ENCODE measurements at places on chromosomes 3 and 15. TPM values are rescaled to one million over a fixed set of nuclear protein-coding genes. Genes with fewer than 3 reads are reported as not detected.

DNA sequence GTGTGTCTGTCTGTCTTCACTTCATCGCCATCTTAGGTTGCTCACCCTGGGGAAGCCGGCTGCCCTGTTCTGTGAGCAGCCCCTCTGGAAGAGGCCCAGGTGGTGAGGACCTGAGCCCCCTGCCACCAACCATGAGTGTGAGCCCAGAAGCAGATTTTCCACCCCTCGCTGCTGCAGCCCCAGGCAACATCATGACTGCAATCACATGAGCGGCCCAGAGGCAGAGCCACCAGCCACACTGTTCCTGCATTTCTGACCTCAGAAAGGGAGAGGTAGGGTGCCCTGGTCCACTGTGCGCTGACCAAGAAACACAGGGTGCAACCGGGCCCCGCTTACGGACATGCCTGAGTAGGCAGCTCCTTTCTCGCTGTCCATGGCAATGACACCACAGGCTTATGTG is 92.3 kb upstream of the IQSEC1 start:
- no peaks in the 10 kb centered on the region for H3K27me3 ChIP-seq
- no peak overlapping the region for H3K4me3 ChIP-seq
- no peaks in the 10 kb centered on the region for H3K4me1 ChIP-seq
- no peak overlapping the region for H3K27ac ChIP-seq
- no peak for DNase-seq

TMOD3 gene
- 37.6 TPM for total RNA-seq

- H3K4me3 ChIP-seq = peak overlapping the region; percentile 92
- no peak for DNase-seq
Observed at GRCh38 chr3:186782542-186783057, 777 bp upstream of the EIF4A2 start.

BFSP2 gene
- total RNA-seq = not detected

- no peak overlapping the region for H3K27ac ChIP-seq
- H3K4me3 ChIP-seq = no peak overlapping the region
- no peak for DNase-seq
- no peaks in the 10 kb centered on the region for H3K36me3 ChIP-seq
- no peaks in the 10 kb centered on the region for H3K4me1 ChIP-seq
- H3K27me3 ChIP-seq = no peaks in the 10 kb centered on the region
Observed at GRCh38 chr3:34531156-34531555, 732.7 kb downstream of the PDCD6IP start.

DNA sequence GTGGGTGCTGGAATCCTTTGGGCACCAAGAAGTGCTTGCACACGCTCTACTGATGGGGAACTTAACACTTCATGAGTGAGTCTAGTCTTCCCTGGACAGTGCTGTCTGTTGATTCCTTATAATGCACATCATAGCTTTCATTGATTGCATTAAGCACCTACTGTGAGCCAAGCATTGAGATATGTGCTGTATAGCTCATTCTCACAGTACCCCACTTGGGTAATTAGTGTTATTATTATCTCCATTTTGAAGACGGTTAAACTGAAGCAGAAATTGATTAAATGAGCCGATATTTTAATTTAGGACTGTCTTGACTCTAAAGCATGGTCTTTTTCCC is 504 bp upstream of the PDHB start:
- no peaks in the 10 kb centered on the region for H3K27me3 ChIP-seq
- H3K4me1 ChIP-seq = peaks cover 20% of the 10 kb centered on the region
- H3K4me3 ChIP-seq = peak overlapping the region; percentile 93
- H3K27ac ChIP-seq = no peak overlapping the region

NPAP1 gene
- total RNA-seq = not detected

- H3K4me1 ChIP-seq = no peaks in the 10 kb centered on the region
- H3K27me3 ChIP-seq = no peaks in the 10 kb centered on the region
- H3K4me3 ChIP-seq = no peak overlapping the region
- no peak for DNase-seq
- H3K27ac ChIP-seq = no peak overlapping the region
Observed at GRCh38 chr15:69587723-69588426, 135.3 kb downstream of the RPLP1 start.

DNA sequence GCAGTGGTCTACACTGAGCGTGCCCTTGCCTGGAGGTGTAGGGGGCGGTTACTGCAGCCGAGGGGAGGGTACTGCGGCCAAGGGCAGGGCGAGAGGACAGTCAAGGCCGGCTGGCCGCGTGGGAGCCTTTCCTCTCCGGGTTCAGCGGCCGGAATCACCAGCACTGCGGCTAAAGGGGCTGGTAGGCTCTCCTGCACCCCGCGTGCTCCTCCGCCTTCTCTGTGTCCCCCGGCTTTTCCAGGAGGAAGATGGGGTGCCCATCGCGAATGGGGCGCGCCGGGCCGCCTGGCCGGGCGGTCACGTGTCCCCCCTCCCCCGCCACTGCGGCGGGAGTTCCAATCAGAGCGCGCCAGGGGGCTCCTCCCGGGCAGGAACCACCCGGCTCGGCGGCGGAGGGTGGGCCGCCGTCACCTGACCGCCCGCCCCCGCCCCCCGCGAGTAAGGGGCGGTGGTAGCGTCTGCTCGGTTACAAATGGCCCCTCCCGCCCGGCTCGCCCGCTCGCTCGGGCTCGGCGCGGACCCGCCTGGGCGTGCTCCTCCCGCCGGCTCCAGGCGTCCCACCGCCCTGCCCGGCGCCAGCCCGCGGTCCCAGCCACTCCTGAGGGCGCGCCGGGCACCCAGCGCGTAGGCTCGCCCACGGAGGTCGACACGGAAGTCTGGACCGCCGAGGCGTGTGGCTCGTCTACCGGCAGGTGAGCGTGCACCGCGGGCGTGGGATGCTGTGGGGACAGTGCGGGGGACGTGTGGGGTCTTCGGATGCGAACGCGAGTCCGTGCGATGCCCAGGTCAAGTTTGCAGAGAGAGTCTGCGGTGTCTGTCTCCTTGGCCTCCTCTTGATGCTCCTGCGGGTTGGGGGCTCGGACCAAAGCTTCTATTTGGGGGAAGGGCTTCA is 242.6 kb upstream of the TOPAZ1 start:
- H3K27me3 ChIP-seq = peaks cover 62% of the 10 kb centered on the region
- H3K4me1 ChIP-seq = peaks cover 46% of the 10 kb centered on the region
- no peak for DNase-seq
- peak overlapping the region; percentile 31 for H3K4me3 ChIP-seq
- no peaks in the 10 kb centered on the region for H3K36me3 ChIP-seq

- DNase-seq = no peak
- H3K4me1 ChIP-seq = no peaks in the 10 kb centered on the region
- no peak overlapping the region for H3K27ac ChIP-seq
- no peak overlapping the region for H3K4me3 ChIP-seq
Observed at GRCh38 chr3:194832346-194833104, 146.8 kb downstream of the FAM43A start.

DNA sequence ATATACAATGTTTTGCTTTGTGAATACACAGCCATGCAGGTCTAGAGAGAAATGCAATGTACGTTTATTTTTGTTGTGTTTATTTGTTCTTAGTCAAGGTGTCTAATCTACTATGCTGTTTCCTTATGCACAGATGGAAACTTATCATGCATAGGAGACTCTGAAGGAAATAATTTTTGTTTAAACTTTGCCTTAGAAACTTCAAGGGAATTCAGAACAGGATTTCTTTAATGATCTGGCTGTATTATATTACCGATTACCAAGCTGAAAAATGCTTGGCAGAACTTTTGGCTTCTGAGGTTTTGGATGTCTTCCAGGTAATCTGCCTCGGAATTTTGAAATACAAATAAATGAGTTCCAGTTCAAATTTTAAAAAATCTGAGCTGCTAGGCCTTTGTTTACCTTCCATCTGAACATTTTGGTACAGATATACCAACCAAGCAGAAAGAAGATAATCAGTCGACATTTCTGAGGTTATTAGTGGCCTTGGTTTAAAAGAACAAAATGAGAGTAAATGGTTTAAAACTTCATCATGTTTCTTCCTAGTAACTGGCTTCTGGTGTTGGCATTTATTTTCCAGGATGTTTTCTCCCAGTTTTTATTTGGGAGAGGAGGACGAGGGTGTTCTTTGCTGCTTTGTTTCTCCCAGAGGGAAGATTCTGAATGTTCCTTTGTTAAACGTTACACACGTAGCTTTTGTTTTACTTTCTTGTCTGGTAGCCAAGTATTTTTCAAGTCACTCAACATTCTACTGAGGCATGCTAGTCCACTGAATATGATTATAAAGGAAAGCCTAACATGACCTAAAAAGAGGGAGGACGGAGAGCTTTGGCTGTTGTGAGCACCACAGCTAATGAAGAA is 421.8 kb upstream of the TBL1XR1 start:
- H3K36me3 ChIP-seq = no peaks in the 10 kb centered on the region
- no peaks in the 10 kb centered on the region for H3K4me1 ChIP-seq
- no peak overlapping the region for H3K27ac ChIP-seq
- no peak for DNase-seq
- no peaks in the 10 kb centered on the region for H3K27me3 ChIP-seq
